ENCODE measurements at places on chromosomes 1 and 21.

DNA sequence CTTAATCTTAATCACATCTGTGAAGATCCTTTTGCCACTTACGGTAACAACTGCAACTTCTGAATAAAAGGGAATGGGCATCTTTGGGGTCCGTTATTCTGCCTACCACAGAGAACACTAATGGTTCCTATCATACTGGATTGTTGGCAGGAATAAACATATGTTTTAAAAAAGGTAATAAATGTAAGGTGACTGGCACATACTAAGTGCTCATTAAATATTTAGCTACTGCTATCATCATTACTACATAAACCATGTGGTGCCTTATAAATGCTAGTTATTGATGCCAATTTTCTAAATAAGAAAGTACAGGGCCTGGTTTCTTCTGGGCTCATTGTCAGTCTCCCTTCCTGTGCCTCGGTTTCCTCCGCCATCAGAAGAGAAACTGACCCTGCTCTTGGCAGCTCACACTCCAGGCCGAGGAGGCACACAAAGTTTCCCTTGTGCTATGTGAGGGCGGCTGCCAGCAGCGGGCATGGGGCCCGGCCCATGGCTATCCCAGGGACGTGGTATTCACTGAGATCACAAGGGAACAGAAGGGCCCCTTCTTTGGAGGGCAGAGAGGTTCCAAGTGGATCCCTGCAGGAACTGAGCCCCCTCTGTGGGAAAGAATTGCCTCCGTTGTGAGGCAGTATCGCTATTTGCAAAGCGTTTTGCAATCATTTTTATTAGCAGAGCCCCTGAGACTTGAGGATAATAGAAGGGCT is 26.2 kb downstream of the NAV1 start:
- no peak for DNase-seq

DNA sequence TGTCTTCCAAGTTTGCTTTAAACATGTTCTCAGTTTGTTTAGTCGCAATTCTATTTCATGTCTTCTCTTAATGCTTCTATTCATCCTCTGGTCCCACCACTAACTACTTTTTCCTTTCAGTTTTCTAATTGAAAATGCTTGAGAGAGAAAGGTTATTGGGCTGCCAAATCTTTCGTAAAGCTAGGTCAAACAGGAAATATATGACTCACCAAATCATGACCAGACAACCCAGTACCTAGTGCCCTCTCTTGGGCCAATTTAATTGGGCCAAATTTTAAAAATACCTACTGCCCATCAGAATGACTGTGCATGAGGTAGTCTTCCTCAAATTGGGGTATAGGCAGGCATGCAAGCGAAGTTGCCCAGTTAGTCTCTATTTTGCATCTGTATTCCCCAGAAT is 295.4 kb upstream of the PBX1 start:
- DNase-seq = no peak

DNA sequence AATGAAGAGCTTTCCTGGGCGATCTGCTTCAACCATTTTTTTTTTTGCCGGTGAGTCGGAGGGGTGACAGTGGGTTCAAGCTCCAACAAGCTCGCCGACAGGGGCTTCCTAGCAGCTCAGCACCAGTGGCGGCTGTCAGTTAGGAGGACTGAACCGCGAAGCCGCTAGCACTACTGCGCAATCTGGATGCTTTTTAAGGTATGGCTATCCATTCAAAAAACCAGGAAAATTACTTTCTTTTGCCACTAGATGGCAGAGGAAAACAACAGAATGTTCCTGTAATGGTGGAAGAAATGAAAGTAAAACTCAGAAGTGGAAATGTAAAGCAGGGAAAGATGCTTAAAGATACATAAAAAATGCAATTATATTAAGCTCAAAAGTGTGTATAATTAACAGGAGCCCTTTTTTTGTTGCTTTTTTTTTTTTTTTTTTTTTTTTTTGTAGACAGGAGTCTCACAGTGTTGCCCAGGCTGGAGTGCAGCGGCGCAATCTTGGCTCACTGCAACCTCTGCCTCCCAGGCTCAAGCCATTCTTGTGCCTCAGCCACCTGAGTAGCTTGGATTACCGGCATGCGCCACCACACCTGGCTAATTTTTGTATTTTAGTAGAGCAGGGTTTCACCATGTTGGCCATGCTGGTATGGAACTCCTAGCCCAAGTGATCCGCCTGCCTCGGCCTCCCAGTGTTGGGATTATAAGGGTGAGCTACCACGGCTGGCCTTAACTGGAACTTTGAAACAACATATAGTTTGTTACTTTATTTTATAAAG is 8.5 kb downstream of the KYAT3 start:
- no peak for DNase-seq

DNA sequence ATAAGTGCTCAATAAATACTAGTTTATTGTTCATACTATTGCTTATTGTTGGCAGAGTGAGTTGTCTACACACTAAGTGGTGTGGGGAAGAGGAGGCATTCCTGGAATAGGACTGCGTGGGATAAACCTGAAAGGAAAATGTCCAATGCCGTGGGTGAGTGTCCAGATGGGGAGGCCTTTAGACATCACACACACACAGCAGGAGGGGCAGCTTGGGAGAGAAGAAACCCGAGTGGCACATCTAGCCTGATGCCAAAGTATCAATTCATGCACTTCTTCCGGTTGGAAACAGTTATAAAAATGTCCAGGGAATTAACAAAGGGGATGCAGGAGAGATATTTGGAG is 27.3 kb downstream of the CCN1 start:
- DNase-seq = no peak

DNA sequence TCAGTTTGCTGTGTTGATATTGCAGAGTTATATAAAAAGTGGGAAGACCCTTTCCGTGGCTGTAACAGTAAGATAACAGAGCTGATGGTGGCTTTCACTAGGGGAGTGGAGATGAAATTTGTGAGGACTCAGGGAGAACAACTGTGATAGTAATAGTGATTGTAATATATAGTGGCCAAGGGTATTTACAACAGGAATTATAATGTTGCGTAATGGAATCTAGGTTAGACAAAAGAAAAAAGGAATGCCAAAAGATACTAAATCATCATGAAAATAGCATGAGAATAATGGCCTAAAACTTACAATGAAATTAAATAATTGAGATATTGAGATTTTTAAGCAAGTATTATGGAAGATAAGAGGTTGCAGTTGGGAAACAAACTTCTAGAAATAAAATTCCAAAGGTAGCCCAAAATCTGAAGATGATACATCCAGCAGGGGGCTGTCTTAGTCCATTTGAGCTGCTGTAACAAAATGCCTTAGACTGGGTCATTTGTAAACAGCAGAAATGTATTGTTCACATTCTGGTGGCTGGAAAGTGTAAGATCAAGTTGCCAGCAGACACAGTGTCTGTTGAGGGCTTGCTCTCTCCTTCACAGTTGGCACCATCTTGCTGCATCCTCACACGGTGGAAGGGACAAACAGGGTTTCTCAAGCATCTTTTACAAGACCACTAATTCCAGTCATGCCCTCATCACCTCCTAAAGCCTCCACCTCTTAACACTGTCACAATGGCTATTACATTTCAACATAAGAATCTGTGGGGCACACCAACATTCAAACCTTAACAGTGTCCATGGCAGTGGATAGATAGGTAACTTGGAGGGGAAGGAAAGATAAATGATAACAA is 711.2 kb downstream of the MRPL39 start:
- DNase-seq = no peak

DNA sequence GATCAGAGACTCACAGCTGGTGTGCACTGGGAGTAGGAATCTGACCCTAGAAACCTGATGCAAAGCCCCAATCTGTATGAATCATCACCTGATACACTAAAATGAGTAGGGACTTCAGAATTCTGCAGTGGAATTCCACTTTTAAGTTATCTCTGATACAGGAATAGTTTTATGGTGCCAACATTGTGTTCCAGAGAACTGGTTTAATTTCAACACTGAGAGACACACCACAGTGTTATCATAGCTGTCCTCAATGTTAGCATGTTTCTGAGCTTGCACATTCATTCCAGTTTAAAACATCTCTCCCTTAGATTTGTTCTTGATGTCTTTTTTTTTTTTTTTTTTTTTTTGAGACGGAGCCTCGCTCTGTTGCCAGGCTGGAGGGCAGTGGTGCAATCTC is 7.1 kb downstream of the UTS2 start:
- DNase-seq = no peak

- no peak for DNase-seq
Observed at GRCh38 chr1:222652676-222653075, 34.8 kb downstream of the MIA3 start.

DNA sequence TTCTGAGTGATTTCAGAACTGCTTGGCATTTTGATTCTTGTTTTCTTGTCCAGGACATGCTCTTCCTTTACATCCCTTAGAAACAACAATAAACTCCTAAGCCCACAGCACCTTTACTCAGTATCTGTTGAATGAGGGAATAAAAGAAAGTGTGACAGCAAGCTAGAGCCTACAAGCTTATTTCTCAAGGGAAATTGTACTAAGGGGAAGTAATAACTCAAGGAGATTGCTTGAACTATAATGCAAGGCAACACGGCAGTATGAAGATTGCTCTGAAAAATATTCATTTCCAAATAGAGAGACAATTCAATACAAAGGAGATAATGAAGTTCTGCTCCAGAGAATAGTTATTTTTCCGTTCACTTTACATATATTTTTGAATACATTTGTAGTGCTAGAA is 6.5 kb downstream of the OR6P1 start:
- DNase-seq = no peak

- DNase-seq = no peak
Observed at GRCh38 chr1:235632506-235633401, 16.8 kb downstream of the GNG4 start.

Measured in GM18507 (cell line).